ENCODE measurements at places on chromosomes 2 and 18. TPM values are rescaled to one million over a fixed set of nuclear protein-coding genes. Genes with fewer than 3 reads are reported as not detected.

DNA sequence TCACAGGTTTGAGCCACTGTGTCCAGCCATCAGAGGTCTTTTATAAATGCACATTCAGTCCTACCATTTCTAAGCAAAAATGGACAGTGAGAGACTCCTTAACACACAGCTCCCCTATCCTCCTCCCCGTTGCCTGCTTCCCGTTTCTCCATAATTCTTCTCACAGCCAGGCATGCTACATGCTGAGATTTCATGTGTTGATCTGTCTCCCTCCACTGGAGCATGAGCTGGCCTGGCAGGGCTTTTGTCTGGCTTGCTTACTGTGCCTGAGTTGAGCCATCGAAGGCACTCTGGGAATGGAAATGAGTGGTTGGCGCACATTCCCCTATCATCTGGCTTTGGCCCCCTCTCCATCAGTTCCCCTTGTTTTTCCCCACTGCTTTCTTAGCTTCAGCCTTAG, 413.5 kb downstream of the PTPRM start:
- DNase-seq: no peak

DNA sequence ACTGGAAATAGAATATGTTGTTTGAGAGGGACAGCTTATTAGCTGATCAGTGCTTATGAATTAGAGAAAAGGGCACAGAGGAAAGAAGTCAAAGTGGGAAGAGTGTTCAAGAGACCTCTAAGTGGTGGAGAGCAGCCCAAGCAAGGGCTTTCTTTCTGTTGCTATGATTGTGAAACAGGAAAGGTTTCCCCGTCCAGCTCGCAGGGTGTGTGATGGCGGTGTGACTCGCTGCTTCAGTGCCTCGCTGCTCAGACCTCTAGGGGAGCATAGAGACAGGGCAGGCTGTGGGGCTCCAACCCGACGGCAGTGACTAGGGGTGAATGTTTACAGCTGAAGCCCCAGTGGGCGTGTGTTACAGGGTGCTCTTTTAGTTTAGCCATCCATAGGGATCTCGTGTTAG, 166.5 kb upstream of the COPS8 start:
- no peak for DNase-seq

- DNase-seq: no peak
Measured at GRCh38 chr2:232418466-232419244, 12.0 kb downstream of the ALPG start.

- DNase-seq: no peak
Measured at GRCh38 chr2:102145934-102146333, 3.4 kb downstream of the IL1R1 start.

DNA sequence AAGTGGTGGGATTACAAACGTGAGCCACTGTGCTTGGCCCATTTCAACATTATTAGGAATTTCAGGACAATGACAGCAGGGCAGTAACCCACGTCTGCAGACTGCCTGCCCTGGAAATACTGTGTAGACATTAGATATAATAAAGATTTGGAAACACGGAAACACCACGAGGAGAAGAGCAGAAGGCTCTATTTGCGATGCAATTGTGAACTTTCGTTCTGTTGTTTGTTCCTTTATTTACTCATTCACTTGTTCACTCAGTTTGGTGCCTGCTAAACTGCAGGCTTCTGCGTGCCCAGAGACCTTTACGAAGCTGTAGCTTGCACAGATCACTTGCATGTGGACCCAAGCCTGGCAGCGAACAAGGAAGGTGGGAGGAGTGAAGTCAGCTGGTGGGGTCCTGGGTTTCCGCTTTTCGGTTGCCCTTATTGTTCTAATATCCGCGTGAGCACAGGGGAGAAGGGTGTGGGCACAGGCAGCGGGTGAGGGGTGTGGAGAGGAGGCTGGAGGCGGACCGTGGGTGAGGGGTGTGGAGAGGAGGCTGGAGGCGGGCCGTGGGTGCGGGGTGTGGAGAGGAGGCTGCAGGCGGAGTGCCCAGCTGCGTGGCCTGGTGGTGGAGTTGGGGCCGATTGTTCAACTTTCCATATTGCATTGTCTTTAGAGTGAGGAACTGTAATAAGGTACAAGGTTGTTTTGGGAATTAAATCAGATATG, 3.4 kb downstream of the COLEC11 start:
- DNase-seq: peak; percentile 31

The LINC00305 gene
- not detected for total RNA-seq

The NEU2 gene
- total RNA-seq: not detected

The AQP12A gene
- not detected for total RNA-seq

The HOXD3 gene
- total RNA-seq: 12.9 TPM

Data from ovary (tissue), 10 donors.